ENCODE measurements at places on chromosomes 12 and 14.

DNA sequence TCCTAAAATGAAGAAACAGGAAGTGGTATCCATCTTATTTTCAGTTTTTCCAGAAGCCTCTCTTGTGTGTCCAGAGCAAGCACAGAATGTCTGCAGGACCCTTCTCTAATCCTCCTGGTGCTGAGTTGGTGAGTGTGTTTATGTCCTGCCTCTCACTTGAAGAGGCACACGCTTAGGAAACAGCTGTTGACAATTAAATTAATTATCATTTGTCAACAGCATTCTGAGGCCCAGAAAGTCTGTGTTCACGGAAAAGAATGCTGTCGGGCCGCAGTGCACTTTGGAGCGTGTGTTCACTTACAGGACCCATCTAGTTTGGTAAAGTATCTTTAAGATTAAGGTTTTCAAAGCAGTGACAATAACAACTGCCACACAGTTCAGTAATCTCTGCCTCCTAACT, 70.5 kb downstream of the LMNTD1 start:
- DNase-seq, result no peak

GRCh38 chr14:68139431-68140075, 320.0 kb downstream of the RAD51B start:
- no peak for DNase-seq

- no peak for DNase-seq
Observed at GRCh38 chr12:128853600-128854197, 421 bp downstream of the GLT1D1 start.

- DNase-seq, result no peak
Observed at GRCh38 chr14:52079239-52079959, 10.5 kb upstream of the NID2 start.

- no peak for DNase-seq
Observed at GRCh38 chr14:93932642-93933041, 5.5 kb downstream of the FAM181A start.

DNA sequence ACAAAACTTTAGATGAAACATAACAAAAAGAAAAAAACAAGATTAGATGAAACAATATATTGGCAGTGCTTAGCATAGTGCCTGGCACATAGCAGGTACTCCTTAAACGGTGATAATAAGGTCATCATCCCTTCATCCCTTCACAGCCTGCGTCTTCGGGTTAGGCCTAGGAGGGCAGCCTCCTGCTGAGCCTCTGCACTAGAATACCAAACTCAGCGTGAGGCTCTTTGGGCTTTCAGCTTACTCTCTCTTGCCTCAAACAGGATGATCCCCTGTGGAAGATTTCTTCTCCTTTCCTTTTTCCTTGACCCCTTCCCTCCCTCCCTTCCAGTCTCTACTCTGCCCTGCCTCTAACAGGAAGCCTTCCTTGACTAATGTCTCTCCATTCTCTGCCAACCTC, 14.4 kb upstream of the FIGNL2 start:
- no peak for DNase-seq

DNA sequence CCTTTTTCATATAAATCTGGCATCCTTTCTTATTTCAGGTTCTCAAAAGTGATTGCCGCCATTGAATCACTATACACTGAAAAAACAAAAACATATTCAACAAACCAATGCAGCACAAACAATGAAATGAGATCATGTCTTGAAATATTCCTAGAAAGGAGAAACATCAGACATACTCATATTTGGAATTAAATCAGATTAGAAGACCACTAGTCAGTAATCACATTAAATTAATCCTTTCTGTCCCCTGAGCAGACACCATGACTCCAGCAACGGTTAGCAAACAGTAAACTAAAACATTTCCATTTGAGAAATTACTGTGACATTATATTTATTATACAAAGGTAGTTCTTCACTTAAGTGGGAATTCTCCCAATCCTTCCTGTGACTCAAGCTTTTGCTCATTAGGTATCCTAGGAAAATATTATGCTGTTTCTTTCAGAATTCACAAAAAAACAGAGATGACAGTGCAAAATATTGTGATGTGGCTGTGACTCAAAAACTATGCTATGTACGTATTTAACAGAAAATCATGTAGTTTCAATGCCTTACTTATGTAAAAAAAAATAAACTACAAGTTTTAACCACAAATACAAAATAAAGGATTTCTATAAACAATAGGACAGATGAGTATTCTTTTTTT, 29.7 kb downstream of the CPNE8 start:
- no peak for DNase-seq

DNA sequence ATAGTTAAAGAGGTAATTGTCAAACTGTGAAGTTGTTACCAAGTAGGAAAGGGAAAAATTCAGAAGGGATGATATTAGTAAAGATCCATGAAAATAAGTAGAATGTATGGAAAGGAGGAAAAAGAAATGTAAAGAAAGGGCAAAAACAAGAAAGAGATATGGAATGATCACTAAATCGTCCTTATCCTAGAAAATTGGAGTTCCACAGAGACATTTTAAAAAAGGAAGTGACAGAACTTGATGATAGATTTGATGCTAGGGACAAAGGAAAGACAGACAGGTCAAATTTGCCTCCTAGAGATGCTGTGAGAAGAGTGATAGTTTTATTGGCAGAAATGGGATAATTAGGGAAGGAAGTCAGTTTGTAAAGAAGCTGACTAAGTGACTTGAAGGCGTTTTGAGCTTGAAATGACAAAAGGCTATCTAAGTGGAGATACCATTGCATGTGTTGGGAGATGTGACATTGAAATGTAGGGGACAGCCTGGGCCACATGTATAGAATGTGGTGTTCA, 20.6 kb downstream of the TTC8 start:
- no peak for DNase-seq

GRCh38 chr12:125966641-125967040, 901.4 kb downstream of the AACS start:
- no peak for DNase-seq

DNA sequence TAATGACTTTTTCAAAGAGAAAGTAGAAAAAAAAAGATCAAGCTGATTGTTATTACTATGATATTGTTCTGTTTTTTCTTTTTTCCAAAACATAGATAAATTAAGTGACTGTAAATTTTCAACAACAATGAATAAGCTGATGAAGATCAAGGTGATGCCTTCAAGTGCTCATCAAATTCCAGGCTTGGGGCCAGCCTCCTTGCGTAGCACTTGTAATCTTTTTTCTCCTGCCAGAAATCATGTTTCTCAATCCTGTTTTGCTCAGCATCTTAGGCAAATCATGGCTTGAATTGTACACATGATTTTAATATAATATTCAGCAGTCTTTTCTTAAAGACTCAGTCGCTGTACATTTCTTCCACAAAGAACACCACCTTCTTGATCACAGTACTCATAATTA, 333.2 kb downstream of the NPAS3 start:
- DNase-seq, result no peak

- no peak for DNase-seq
Observed at GRCh38 chr12:75684678-75685616, 173.5 kb upstream of the KRR1 start.
